Suprapubic skin (tissue), 4 donors: ENCODE measurements at places on chromosomes 5 and 9. TPM values are rescaled to one million over a fixed set of nuclear protein-coding genes. Genes with fewer than 3 reads are reported as not detected.

Gene NPR3
- total RNA-seq, result 6.1 TPM

DNA sequence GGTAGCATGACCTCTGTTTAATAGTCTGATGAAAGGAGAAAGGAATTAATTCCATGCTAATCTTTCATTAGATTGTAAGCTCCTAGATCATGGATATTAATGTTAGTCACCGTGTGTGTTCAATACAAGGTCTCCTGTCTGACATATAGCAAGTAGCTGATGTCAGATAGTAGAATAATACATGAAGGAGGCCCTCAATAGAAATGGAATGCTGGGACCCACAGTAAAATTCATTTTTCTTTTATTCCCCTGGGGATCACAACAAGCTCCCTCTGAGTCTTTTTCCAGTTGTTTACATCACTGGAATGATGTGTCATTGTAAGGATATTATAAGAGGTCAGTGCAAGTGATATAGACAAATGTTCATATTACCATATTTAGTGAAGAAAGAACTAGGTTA is 240.3 kb upstream of the TRPC7 start:
- H3K4me3 ChIP-seq, result no peak overlapping the region
- H3K4me1 ChIP-seq, result no peaks in the 10 kb centered on the region
- no peaks in the 10 kb centered on the region for H3K36me3 ChIP-seq
- DNase-seq, result no peak
- no peak overlapping the region for H3K27ac ChIP-seq

Gene MXD3
- total RNA-seq, result 11.0 TPM

- H3K27ac ChIP-seq, result no peak overlapping the region
- H3K27me3 ChIP-seq, result no peaks in the 10 kb centered on the region
- peaks cover under 1% of the 10 kb centered on the region for H3K36me3 ChIP-seq
- peaks cover 34% of the 10 kb centered on the region for H3K4me1 ChIP-seq
Observed at GRCh38 chr5:107385708-107386107, 285.0 kb downstream of the EFNA5 start.

Gene ENG
- total RNA-seq, result 27.8 TPM

Gene SPATA31C1
- not detected for total RNA-seq

DNA sequence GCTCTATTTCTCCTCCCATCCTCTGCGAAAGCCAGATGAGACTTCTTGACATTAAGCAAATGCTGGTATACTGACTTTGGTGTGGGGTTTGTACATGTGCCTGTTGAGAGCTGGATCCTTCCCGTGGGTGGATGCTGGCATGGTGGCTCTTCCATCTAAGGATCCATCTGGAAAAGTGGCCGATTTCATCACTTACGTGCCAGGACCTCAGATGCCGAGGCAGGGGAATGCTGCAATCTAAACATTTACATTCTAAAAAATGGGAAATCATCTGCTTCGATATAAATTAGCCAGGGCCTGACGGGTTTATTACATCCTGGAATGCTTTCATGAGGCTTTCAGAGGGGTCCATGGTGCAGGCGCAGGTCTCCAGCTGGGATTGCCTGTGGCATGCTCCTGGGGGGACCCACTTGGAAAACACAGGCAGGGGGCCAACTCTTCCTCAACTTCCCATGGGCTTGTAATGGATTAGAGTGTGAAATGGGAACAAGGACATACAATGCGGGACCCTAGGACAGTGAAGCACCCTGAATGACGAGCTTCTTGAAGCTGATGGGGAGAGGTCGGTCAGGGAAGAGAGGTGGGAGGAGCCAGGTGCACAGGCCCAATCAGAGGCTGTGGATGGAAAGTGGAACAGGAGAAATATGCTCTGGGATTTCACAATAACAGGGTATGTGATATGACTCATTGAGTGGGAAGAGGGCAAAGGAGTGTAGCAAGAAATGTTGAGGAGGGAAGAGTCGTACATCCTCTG is 105.5 kb upstream of the PITX1 start:
- no peak for DNase-seq
- H3K27ac ChIP-seq, result no peak overlapping the region
- H3K36me3 ChIP-seq, result no peaks in the 10 kb centered on the region
- H3K4me1 ChIP-seq, result peaks cover 30% of the 10 kb centered on the region

DNA sequence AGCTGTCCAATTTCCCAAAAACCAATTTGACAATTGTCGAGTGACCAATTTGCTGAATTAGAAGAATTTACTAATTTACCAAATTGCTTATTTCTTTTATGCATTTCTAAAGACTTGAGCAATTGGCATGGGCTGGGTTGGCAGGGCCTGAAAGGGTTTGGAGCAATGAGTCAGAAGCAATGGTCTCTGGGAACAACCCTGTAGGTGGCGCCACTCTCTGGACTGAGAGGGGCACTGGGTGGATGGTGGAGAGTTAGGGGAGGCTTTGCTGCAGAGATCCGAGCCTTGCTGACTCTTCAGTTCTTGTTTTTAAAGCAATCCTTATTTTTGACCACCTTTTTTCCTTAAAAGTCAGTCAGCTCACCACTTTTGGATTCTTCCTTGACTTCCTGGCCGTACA is 71.5 kb upstream of the RPS23 start:
- H3K4me1 ChIP-seq, result peaks cover 29% of the 10 kb centered on the region
- DNase-seq, result no peak
- H3K4me3 ChIP-seq, result no peak overlapping the region
- no peaks in the 10 kb centered on the region for H3K36me3 ChIP-seq
- no peaks in the 10 kb centered on the region for H3K27me3 ChIP-seq

Gene NUP155
- 31.9 TPM for total RNA-seq

DNA sequence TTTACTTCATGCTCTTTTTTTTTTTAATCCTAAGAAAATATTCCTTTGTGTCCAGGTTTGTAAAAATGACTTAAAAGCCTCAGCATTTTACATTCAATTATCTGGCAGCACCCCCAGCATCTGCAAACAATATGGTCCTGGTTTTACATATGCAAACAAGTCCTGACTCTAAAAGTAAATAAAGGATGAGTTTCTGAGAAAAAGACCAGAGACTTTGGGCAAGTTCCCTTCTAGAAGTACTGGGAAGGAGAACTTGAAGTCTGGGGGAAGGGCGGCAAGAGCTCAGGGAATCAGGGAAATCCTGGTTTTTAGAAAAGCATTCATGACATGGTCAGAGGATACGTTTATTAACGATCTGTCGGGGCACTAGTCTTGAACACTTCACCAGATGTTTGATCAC is 25.8 kb downstream of the COL23A1 start:
- no peak overlapping the region for H3K27ac ChIP-seq
- no peaks in the 10 kb centered on the region for H3K4me1 ChIP-seq
- no peaks in the 10 kb centered on the region for H3K36me3 ChIP-seq
- H3K4me3 ChIP-seq, result no peak overlapping the region
- no peak for DNase-seq

DNA sequence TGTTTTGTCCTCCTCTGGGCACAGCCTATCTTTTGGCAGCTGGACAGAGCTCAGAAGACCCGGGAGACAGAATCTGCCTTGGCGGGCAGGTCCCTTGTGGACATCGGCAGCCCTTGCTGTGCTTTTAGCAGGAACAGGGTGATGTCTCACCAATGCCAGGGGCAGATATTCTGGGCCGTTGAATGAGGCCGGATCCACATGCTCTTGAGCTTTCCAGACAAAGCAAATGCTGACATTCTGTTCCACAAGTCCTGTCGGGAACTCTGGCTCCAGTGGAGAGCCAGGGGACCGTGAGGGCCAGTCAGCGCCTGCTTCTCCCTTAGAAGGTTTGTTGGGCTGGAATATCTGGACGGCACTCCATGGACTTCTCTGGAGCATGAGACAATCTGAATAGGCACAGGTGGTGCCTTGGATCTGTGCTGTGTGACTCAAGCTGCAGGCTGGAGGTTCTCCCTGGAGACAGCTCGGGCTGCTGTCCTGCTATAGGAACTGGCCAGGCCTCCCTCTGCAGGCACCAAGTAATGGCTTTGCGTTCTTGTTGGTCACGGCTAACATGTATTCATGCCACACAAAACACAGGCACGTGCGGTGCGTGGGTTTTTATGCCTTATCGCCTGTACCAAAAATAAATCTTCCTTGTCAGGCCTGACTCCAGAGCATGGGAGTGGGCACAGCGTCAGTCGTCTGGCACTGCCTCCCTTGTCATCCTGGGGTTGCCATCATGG is 80.3 kb downstream of the GADD45G start:
- no peak overlapping the region for H3K4me3 ChIP-seq
- no peak for DNase-seq
- H3K36me3 ChIP-seq, result no peaks in the 10 kb centered on the region
- no peak overlapping the region for H3K27ac ChIP-seq

Gene SH3TC2
- 7.2 TPM for total RNA-seq

DNA sequence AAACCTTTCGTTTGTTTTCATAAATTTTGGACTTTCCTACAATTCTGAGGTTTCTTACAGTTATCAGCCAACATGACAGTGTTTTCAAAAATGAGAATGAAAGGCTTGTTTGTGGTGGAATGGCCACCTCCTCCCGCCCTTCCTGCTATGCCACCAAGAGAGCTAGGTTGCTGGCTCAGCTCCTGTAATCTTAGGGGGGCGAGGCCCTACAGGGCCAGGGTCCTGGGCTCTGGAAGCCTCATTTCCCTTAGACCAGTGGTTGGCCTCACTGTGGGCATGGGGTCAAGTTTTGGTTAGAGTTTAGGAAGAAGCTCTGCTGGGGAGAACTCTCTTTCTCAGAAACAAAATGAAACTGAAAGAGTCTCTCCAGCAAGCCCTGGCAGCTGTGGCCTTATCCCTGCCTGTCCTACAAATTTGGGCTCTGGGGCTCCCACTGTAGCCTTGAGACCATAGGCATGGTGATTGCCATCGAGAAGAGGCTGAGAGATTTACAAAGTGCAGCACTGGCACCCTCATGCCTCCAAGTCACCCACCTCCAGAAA is 66.2 kb downstream of the IRX1 start:
- DNase-seq, result no peak
- H3K4me1 ChIP-seq, result no peaks in the 10 kb centered on the region
- no peaks in the 10 kb centered on the region for H3K36me3 ChIP-seq
- H3K27ac ChIP-seq, result no peak overlapping the region

DNA sequence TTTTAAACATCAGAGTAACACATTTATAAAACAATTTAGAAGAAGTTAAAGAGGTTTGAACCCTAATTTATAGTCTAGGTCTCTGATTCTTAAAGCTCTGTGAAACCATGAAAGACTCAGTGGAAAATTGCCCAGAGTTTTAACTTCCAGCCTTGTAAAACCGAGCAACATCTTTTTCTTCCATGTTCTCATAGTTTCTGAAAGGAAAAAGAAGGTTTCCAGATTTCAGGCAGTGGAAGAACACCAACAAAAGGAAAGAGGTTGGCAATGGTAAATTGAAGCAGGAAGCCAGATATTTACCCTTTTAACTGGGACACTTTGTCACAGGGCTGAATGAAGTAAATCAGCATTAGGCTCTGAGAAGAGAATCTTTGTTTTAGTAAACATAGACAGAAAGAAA is 1999.3 kb downstream of the MAT2B start:
- no peak overlapping the region for H3K27ac ChIP-seq
- no peaks in the 10 kb centered on the region for H3K36me3 ChIP-seq
- DNase-seq, result no peak
- no peaks in the 10 kb centered on the region for H3K4me1 ChIP-seq

DNA sequence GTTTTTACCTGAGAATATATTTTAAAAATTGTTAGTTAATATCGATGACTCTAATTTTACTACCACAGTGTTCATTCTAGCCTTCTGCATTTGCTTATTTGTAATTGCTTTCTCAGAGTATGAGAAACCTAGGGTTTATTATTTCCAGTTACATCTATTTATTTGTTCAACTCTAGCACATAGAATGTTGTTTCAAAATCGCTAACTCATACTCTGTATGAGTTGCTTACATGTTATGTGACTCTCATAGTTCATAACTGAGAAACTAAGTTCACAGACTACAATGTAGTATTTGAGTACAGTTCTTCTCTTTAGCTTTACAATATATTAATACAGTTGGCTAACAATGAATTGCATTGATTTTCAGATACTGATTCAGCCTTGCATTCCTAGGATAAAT is 103.2 kb downstream of the MACROH2A1 start:
- no peak for DNase-seq
- H3K36me3 ChIP-seq, result no peaks in the 10 kb centered on the region
- no peaks in the 10 kb centered on the region for H3K4me1 ChIP-seq
- H3K27me3 ChIP-seq, result no peaks in the 10 kb centered on the region
- H3K4me3 ChIP-seq, result no peak overlapping the region
- no peak overlapping the region for H3K27ac ChIP-seq

GRCh38 chr9:114271556-114272510 is 51.1 kb upstream of the ORM1 start:
- H3K4me3 ChIP-seq, result no peak overlapping the region
- H3K27me3 ChIP-seq, result no peaks in the 10 kb centered on the region
- no peak overlapping the region for H3K27ac ChIP-seq
- H3K4me1 ChIP-seq, result peaks cover 21% of the 10 kb centered on the region
- DNase-seq, result peak; percentile 62
- H3K36me3 ChIP-seq, result no peaks in the 10 kb centered on the region

Gene C9orf153
- 7.6 TPM for total RNA-seq

GRCh38 chr5:106174903-106175302 is 1495.8 kb downstream of the EFNA5 start:
- DNase-seq, result no peak
- H3K27me3 ChIP-seq, result no peaks in the 10 kb centered on the region
- no peaks in the 10 kb centered on the region for H3K36me3 ChIP-seq

DNA sequence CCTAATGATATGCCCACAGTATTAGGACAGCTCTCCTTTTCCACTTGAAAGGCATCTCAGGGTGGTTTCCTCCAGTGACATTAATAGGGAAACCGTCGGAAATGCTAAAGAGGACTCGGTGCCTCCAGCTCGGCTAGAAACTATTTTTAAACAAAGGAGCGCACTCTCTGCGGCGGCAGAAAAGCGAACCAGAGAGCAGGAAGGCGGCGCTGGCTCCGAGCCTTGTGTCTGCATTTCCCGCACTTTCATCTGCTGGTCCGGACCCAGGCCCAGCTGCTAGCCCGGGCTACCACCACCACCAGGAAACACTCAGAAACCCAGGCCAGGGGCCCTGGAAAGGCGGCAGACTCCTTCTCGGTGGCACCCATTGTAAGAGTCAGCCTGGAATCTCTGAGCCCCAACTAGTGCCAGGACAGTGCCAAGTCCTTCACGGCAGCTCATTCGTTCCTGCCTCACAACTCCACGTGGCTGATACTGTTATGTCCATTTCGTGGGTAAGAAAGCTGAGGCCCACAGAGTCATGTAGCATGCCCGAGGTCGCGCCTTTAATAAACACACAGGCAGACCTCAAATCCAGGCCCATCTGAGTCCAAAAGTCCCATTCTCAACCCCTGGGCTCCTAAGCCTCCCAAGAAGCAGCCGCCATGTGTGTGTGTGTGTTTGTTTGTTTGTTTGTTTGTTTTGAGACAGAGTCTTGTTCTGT is 73.9 kb downstream of the VAV2 start:
- peaks cover 12% of the 10 kb centered on the region for H3K4me1 ChIP-seq
- no peak overlapping the region for H3K27ac ChIP-seq
- DNase-seq, result no peak
- H3K4me3 ChIP-seq, result no peak overlapping the region

GRCh38 chr9:129490583-129491486 is 130.1 kb downstream of the C9orf50 start:
- peaks cover 13% of the 10 kb centered on the region for H3K36me3 ChIP-seq
- DNase-seq, result no peak
- peak overlapping the region; percentile 98 for H3K27ac ChIP-seq
- peaks cover 100% of the 10 kb centered on the region for H3K4me1 ChIP-seq

Gene ADAMTSL1
- total RNA-seq, result 2.3 TPM
